Stimulated activated CD8-positive, alpha-beta memory T cell treated with anti-CD3 and anti-CD28 coated beads, Interleukin-7, amount 100 ng/mL, for 1 hour (primary cell): ENCODE measurements at places on chromosomes 13 and 19.

GRCh38 chr19:48556825-48557224, 4.9 kb downstream of the SULT2B1 start:
- no peak for DNase-seq

GRCh38 chr13:62250501-62251201, 835.0 kb upstream of the PCDH20 start:
- DNase-seq: no peak

GRCh38 chr13:23945612-23946011, 48.3 kb upstream of the C1QTNF9B start:
- DNase-seq: no peak

DNA sequence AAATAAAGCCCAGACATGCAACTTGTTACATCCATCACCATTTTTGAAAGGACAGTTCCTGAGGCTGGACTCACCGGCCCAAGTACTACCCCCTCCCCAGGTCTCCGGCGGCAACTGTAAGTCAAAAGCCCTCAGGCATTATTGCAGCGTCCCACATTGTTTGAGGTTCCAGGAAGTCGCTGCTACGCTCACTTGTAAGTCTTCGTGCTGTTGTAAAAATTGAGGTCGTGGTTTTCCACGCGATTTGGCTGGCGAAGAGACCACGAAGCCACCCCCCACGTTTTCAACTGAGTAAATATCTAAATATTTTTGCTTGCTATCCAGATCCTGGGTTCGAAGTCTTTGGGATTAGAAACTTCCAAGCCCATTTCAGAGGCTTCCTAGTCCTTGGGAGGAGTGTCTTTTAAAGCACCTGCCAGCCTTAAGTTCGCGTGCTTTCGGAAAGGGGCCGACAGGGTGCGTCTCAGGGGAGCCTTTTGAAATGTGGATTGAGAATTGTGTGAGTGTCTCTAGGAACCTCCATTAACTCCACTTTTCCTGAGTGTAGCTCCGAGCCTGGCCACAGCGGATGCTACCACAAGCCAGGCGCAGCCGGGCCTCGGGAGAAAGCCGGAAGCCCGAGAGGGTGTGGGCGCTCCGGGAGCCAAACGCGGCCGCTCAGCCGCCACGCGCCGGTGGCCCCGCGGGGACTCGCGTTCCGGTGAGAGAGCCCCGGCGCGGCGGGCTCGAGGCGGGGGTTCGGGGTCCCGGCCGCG, 434 bp upstream of the FNDC3A start:
- DNase-seq: peak; percentile 16

- DNase-seq: no peak
Measured at GRCh38 chr13:112893570-112894422, 75.2 kb upstream of the MCF2L start.

DNA sequence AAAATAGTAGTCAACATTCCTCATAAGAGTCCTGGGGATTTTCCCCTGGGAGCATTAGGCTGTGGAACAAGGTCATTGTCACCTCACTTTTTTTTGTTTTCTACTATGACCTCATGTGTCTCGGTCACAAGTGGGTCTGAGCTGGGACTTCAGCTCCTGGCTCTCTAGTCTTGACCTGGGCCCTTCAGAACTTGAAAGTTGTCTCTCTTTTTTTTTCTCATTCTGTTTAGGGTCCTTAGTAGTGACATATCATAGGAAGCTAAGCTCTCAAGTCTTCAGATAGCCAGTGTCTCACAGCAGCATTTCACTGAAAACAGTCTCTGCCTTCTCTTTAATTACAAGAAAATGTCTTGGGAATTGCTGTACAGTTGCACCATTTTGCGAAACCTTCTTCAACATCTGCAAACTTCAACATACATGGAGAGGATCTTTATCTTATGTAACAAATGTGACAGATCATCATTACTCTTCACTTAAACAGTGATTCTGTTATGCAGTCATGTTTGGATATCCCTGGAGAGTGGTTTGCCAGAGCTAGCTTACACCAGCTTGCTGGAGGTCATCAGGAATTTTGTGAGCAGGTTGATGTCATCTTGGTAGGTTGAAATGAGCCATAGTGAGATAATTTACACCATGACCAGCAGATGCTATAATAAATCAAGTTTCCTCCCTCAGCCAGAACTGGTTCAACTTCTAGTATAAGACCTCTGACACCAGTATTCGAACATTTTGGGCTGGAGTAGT, 131.5 kb downstream of the GPC5 start:
- DNase-seq: no peak

- DNase-seq: peak; percentile 51
Measured at GRCh38 chr19:5138606-5139582, 170.0 kb downstream of the KDM4B start.

- no peak for DNase-seq
Measured at GRCh38 chr19:5392486-5392885, 51.9 kb upstream of the PTPRS start.

DNA sequence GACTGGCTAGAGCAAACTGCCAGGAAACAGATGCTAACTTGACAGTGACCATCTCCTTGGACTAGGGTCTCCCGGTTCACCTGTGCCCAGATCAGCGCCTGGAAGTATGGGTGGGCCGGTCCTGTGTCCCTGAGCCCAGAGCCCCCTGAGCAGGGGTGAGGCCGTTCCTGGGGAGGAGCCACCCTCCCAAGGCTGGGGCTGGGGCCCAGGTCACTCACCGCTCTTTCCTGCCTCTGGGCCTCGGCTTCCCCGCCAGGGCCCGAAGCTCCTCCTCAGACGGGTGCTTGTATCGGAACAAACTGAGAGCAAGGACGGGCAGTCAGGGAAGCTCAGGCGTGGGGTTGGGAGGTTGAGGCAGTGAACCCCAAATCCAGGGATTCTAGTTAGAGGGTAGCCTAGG, 5.4 kb downstream of the TMEM161A start:
- no peak for DNase-seq

DNA sequence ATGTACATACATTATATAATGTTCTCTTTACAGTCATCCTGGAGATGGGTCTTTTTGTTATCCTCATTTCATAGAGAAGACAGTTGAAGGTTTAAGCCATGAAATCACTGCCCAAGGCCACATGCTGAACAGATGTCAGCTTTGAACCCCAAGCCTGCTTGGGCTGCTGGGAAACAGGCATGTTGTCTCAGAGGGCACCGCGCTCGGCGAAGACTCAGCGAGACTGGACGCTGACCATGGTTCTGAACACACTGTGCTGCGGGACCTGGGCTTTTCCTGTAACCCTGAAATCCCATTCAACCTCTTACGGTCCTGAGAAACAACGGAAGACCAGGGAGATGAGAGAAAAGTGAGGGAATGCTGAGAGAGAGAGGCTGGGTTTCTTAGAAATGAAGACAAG, 27.3 kb downstream of the LRFN3 start:
- DNase-seq: no peak

- DNase-seq: no peak
Measured at GRCh38 chr19:16025108-16026101, 50.9 kb upstream of the TPM4 start.

- DNase-seq: no peak
Measured at GRCh38 chr13:71751073-71751472, 115.9 kb downstream of the DACH1 start.

- no peak for DNase-seq
Measured at GRCh38 chr19:310141-310651, 19.0 kb upstream of the PLPP2 start.

GRCh38 chr13:96762876-96763275, 231.4 kb downstream of the OXGR1 start:
- no peak for DNase-seq

GRCh38 chr19:44988896-44989556, 12.2 kb upstream of the RELB start:
- DNase-seq: peak; percentile 44

DNA sequence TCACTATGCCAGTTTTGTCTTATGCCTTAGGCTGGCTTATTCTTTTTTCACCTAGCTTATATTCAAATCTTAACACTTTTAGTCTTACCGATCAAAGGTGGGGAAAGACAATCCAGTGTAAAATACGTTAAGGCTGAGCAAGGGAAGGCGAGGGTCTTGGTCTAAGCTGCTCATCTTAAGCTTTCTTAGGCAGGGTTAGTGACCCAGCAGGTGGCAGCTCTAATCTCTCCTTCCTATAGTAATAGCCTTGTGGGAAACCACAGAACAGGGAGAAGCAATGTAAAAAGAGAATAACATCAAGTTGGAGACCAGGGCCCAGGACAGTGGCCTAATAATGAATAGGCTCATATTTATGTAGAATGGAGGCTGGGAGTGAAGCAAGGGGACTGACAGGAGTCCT, 45.9 kb downstream of the COG3 start:
- DNase-seq: no peak

GRCh38 chr19:16467581-16467980, 4.2 kb downstream of the EPS15L1 start:
- no peak for DNase-seq

GRCh38 chr19:1074544-1075283, 7.7 kb downstream of the ARHGAP45 start:
- peak; percentile 95 for DNase-seq

GRCh38 chr13:22235950-22236290, 565.0 kb downstream of the FGF9 start:
- DNase-seq: no peak
